Activated CD4-positive, alpha-beta T cell treated with anti-CD3 and anti-CD28 coated beads, Interleukin-2, amount 50 U/mL, for 16 hours (primary cell): ENCODE measurements at places on chromosomes 5 and 9.

DNA sequence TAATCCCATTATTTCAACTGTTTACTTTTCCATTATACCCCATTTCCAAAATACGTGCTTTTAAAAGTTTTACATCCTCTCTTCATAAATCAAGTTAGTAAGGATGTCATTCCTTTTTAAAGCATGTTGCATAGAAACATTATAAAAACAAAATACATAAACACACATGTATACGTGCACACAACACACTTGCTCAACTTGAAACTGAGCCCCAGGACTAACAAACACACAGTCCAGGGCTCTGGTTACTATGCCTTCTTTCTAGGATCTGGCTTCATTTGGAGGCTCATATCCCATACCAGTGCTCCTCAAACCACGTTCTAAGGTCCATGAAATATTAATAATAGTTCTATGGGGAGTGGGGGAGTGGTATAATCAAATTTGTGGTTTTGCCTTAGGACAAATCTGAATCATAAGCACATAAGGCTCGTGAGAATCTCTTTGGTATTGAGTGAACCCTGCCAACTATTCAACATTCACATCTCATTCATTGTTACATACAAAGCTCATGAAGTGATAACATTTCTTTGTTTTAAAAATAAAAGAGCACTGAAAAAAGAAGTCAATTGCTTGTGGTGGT is 55.2 kb downstream of the NFIB start:
- DNase-seq: no peak

DNA sequence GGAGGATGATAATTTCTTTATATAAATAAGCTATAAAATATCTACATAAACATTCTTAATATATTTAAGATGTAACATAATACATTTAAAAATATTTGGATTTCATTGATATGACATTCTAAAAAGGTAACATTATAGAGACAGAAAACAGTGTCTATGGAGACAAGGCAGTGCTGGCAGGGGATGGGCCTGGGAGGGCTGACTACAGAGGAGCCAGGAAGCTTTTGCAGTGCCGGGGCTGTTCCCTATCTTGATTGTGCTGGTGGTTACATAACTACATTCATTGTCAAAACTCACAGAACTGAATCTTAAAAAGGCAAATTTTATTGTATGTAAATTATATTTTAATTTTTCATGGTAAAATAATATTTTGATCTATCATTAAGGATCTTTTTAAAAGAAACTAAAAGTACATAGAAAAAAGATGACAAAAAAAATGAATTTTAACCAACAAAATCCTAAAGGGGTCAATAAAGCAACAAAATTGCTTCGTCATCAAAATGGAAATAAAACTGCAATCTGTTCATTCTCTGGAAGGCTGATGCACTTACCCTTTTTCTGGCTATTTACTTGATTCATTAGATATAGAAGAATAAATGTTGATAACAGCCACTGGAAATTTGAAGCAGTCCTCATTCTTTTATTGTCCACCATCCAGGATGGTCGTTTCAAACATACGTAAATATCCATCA is 26.3 kb downstream of the LIFR start:
- DNase-seq: no peak

- DNase-seq: no peak
Observed at GRCh38 chr9:108100571-108100970, 611.0 kb upstream of the KLF4 start.

DNA sequence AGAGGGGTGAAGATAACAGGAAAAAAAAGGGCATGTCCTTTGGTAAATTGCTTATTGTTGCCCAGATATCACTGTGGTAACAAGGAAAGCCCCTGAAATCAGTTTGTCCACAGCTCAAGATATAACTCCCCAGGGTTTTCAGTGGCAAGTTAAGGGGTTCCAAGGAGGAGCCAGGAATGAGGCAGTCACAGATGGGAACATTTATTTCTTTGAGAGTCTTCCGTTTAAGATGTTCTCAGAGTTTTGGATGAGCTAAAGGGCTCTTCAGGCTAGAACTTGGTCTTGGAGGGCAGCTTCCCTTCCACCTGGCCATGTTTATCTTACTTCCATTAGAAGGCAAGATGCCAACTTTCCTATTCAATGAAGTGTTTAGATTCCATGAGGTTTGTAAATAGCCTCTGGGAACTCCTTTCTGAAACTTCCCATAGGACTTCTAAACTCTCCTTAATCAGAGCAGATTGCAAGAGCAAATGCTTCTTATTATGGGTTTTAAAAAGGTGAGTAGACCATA is 277.6 kb upstream of the TNC start:
- DNase-seq: no peak

DNA sequence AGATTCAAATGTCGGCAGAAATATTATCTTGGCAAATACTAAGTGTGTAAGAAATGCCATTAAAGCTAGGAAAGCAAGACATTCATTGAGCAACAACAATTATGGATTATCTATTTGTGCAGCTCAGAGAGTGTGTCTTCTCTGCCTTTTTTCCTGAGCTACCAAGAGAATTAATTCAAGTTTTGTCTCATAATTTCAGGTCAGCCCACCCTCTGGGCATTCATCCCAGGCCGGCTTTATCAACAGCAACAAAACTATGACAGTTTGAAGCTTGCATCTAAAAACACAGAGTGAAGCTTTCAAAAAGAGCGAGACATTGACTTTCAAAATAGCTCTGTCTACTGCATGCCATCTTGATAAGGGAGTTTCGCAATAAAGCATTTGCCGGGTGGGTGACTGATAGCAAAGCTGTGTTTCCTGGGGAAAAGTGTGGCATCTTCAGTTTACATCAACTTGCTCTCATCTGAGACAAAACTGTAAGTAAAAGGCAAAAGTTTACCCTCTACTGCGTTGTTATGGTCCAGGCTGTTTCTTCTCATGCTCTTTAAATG is 182.4 kb downstream of the IRX1 start:
- DNase-seq: no peak

GRCh38 chr9:110911659-110912418 is 126.4 kb downstream of the LPAR1 start:
- no peak for DNase-seq

- DNase-seq: no peak
Observed at GRCh38 chr9:70080481-70081119, 37.0 kb downstream of the MAMDC2 start.

DNA sequence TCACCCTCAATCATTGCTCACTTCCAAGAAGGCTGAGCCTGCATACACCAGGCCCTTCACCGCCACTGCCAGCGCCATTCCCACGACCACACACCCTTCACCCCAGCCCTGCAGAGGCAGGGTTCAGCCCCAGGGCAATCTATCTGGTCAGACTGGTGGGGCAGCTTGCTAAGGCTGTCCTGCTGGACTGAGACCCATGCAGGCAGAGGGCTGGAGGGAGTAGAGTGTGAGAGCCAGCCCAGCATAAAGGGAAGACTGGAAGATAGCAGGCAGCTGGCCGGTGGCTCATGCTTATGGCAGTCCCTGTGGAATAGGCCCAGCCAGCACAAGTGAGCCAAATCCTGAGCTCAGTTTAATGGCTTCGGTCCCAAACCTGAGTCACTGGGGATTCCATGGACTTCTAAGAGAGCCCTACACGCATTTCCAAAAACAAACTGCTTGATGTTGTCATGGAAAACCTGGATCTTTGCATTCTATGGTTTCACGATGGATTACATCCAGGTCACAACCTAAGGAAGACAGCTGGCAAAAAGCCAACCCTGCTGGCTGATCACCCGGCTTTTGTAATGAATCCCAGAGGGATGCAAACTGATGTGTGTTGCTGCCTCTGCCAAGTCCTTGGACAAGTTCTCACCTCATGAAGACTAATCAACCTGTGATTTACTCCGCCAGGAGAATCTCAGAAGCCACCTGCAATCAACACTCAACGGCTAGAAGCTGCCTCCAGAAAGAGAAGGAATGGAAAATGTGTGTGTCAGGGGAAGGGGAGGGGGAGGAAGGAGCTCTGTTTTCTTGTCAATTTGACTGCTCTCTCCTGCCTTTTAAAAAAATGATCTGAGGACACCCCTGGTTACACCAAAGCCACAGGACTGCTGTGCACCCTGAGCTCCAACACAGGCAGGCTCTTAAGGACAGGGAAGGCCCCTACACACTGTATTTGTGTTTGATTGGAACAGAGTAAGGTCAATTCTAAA is 143.6 kb downstream of the LHFPL2 start:
- DNase-seq: no peak

GRCh38 chr9:129576546-129577543 is 44.1 kb downstream of the C9orf50 start:
- DNase-seq: no peak

DNA sequence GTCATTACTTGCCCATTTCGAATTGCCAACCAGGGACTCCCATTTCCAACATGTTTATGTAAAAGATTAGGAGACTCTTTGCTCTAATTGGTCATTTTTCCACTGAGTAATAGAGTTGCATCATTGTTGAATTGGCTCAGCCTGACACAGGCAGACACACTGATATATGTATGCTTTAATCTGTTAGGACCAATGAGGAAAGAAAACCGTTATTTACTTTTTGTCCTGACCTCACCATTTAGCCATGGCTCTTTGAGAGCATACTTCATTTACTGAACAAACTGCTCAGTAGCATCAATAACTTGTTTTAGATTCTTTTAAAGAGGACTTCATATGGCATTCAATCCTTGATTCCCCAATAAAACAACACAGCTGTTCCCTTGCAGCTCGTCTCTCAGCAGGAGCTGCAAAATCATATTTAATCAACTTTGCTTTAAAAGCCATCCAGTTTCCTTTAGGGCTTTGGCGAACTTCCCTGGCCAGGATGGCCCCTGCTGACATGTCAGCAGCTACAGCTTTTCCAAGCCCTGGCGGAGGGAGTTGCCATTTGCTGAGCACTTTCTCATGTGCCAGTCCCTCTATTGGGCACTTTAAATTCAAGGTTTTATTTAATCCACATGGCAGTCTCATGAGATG is 251.5 kb upstream of the TNC start:
- DNase-seq: no peak

DNA sequence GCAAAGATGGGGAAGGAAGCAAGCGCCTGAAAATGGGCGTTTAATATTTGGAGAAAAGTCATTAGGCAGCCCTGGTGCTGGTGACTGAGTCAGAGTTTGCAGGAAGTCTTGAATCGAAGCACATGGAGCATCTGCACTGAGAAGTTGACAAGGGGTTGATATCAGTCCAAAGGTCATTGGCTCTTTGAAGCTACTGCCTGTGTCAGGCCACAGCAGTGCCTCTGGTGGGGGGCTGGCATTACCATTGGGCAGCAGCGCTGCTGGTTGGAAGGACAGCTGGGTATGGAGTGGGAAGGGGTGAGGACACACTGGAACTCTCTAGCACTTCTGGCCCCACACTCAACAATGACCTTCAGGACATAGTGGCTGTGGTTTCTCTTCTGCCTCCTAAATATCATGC is 150.4 kb upstream of the ERCC6L2 start:
- DNase-seq: no peak

- DNase-seq: no peak
Observed at GRCh38 chr5:108193021-108193795, 188.7 kb downstream of the FBXL17 start.

DNA sequence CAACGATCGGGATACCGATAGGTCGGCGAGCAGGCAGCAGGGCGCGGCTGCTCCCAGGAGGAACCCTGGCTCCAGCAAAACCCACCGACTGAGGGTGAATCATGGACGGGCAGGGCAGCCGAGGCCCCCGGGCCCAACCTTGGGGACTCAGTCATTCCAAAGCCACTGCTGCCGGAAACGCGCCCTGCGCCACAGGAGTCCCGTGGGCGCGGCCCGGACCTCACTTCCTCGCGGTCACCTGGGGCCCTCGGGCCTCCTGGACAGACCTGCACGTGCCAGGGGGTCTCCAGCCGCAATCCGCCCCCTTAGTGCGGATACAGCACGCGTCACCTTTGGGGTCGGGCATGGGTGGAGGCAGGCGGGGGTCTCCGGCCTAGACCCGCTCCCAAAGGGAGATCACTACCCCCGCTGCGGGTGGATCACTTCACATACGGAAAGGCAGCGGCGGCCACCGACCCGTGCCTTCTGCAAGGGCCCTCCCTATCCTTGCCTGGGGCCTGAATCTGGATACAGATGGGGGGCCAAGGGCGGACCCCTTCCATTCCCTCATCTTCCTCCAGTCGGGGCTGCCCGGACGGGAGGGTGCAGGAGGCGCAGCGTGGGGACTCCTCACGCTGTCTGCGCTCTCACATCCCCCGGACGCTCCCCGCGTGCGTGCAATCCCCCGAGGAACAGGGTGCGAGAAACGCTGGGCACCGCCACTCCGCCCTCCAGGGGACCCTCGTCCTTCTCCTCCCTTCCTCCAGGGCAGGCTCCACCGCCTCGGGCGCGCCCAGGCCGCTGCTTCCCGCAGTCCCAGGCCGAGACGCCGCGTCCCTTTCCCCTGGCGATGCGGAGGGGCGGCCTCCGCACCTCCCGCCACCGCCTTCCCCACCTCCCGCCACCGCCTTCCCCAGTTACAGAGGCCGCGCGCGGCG is 586 bp downstream of the TXN start:
- peak; percentile 55 for DNase-seq

GRCh38 chr9:77386187-77386586 is 208.9 kb downstream of the VPS13A start:
- no peak for DNase-seq

DNA sequence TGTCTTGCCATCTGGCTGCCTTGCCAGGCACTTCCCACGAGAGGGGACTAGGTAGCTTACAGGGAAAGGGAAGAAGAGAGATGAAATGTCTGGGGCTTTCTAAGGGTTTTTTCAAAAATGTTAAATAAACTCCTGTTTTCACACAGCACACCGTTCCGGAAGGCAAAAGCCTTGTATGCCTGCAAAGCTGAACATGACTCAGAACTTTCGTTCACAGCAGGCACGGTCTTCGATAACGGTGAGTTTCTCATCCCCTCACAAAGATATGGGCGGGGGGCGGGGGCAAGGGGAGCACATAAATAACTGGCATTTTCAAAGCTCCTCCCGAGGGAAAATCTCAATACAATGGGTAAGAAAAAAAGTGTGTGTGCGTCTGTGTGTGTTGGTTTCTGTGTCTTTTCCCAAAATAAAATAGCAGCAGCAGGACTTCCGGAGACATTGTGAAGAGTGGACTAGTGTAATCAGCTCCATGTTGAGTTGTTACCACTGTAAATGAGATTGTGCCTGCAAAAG is 189.6 kb downstream of the NR3C1 start:
- peak; percentile 67 for DNase-seq

- DNase-seq: no peak
Observed at GRCh38 chr5:10351919-10352318, 1.6 kb upstream of the MARCHF6 start.

DNA sequence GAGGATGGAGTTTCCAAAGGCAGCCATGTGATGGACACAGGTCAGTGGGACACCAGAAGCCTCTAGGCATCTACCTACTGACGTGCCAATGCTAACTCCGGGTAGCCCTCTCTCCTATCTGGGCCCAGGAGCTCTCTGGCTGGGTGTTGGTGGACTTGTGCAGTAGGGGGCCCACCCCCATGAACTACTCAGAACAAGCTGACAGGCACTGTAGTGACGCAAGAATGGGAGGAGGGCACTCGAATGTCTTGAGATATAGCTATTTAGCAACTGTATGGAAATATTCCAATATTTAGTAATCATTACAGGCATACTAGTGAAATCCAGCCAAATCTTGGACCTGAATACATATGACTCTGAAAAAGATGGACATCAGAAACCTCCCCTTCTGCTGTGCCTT is 5.7 kb upstream of the DOCK2 start:
- DNase-seq: no peak

- DNase-seq: no peak
Observed at GRCh38 chr5:53343187-53343586, 137.2 kb upstream of the FST start.
